ENCODE measurements at places on chromosomes 2 and 18. TPM values are rescaled to one million over a fixed set of nuclear protein-coding genes. Genes with fewer than 3 reads are reported as not detected.

GRP gene
- total RNA-seq = 18.5 TPM

LINC00305 gene
- total RNA-seq = not detected

SLC8A1 gene
- total RNA-seq = 160 TPM

ANKRD62 gene
- 0.63 TPM for total RNA-seq

ALK gene
- 2.5 TPM for total RNA-seq

PDCD1 gene
- not detected for total RNA-seq

PROKR1 gene
- 2.8 TPM for total RNA-seq

BCL2 gene
- total RNA-seq = 49.1 TPM

CYS1 gene
- not detected for total RNA-seq

CROCC2 gene
- total RNA-seq = under 0.01 TPM

ADCYAP1 gene
- total RNA-seq = 3.1 TPM

CHRNG gene
- not detected for total RNA-seq

PCARE gene
- not detected for total RNA-seq

GPR39 gene
- total RNA-seq = 10.0 TPM

SKOR2 gene
- not detected for total RNA-seq

ARHGAP28 gene
- total RNA-seq = 17.5 TPM

CYRIA gene
- total RNA-seq = 199 TPM

CSRNP3 gene
- total RNA-seq = 254 TPM

CDK15 gene
- not detected for total RNA-seq

GPR155 gene
- 11.6 TPM for total RNA-seq

GMCL1 gene
- total RNA-seq = 25.4 TPM

ELOA2 gene
- total RNA-seq = not detected

GPR75 gene
- 27.2 TPM for total RNA-seq

GPR45 gene
- 0.94 TPM for total RNA-seq

MTCL1 gene
- total RNA-seq = 61.0 TPM

SAG gene
- total RNA-seq = 0.63 TPM

FSIP2 gene
- total RNA-seq = 11.0 TPM

FTCDNL1 gene
- total RNA-seq = 3.1 TPM

MPP4 gene
- total RNA-seq = 0.63 TPM

ZNG1B gene
- 63.9 TPM for total RNA-seq

ASPRV1 gene
- total RNA-seq = 8.8 TPM

ITGB6 gene
- total RNA-seq = not detected

PRLH gene
- total RNA-seq = not detected

TM4SF20 gene
- not detected for total RNA-seq

CABYR gene
- total RNA-seq = 26.6 TPM

SETBP1 gene
- 146 TPM for total RNA-seq
